Fibroblast of lung (primary cell): ENCODE measurements at places on chromosomes 4 and X. TPM values are rescaled to one million over a fixed set of nuclear protein-coding genes. Genes with fewer than 3 reads are reported as not detected.

DNA sequence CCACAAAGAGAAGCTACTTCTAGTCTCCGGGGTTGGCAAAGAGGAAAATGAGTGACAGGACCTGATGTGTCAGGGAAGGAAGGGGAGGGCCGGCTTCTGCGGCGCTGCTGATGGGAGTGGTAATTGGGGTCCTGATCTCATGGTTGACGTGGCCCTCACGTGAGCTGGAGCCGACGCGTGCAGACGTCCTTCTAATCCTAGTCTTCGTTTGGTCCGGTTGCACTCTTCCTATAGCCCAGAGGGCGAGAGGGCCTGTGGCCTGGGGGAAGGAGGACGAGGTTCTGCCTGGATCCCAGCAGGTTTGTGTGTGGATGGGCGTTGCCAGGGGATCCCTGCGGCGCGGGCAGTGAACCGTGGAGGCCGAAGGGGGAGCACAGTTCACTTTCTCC is at the start of gene ARMCX1:
Gene ARMCX1, plus strand, starts transcription at position 186 of the 389 bp plus-strand sequence. CDS start 2,384 bp downstream, outside the sequence.
- DNase-seq, result peak; percentile 74

DNA sequence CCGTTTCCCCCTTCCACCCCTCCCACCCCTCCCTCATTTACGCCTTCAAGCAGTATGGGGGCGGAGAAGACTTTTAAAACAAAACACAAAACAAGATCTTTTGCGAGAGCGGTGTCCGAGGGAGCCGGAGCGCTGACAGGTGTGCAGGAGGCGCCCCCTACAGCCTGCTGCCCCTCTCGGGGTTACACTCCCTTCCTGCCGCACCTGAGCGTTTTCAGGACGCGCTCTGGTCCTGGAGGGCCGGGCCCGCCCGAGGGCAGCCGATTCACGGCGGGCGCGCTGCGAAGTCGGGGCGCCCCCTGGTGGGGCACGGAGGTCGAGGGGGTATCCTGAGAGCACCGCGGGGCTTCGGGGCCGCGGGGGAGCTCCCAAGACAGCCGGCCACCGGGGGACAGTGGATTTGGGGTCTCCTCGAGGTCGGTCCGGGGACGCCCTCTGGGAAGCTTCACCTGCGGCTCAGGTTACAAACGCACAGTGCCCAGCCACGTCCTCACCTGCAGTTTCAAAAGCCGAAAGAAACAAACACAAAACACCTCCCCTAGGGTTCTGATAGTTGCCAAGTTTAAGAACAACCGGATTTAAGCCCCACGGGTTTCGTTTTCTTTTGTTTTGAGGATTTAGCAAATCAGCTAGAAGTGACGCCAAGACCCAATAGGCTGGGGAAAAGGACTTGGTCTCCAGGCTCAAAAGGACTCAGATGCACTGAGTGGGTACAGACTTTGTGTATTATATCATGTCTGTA is 8.0 kb upstream of the NEUROG2 start:
- DNase-seq, result no peak

DNA sequence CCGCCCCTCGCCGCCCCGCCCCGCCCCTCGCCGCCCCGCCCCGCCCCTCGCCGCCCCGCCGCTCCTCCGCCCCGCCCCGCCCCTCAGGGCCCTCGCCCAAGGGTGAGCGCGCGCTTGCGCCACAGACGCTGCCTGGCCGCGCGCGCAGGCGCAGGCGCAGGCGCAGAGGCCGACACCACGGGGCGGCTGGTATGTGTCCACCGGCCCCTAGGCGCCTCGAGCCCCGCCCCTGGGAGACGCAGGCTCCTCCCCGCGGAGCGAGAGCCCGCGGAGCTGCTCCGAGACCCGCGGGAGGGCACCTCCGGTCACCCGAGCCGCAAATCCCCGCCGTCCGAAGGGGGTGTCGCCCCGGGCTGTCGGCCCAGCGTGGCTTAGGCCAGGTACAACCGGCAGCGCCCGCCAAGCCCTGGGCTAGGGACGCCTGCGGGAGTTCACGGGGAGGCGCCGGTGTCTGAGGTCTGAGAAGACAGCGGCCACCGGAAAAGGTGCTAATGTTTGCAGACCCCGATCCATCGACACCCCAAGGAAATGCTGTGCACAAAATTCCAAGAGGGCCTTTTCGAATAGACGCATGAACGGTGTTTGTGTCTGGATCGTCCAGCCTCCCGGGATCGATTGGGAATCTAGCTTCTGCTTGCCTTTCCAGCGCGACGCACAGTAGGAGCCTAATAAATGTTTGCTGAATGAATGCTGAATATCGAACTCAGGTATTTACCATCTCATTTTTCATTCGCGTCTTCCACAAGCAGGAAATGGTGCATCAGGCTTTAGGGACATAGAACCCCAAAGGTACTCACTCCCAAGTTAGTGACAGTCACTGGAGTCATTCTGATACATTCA is 473 bp upstream of the CCNQ start:
- DNase-seq, result peak; percentile 77

GRCh38 chr4:40388239-40388638 is 53.1 kb downstream of the CHRNA9 start:
- DNase-seq, result no peak

GRCh38 chr4:126775485-126776106 is 857.2 kb upstream of the INTU start:
- DNase-seq, result no peak

GRCh38 chrX:134460862-134461220 is 876 bp downstream of the HPRT1 start:
- DNase-seq, result peak; percentile 11

DNA sequence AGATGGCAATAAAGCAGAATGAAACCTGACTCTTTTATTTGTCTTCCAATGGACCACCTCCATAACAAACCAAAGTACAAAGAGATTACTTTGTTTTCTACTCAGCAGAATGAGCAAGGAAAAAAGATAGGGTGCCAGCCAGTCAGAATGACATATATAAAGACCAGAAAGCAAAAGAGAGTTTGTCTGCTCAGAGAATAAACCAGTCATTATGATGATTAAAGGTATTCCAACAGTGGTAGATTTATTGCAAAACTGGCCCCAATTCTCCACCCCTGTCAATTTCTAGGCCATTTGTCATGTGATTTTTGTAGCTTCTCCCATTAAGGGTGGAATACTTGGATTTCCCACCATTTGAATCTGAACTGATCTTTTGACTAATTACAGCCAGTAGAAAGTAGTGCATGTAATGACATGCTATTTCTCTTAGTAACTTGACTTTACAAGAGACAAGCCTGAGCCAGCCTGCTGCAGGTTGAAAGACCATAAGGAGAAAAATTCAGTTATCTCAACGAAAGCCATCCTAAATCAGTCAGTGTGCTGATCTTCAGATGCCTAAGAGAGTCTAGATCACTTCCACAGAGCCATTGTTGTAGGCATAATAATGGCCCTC is 203.1 kb downstream of the EPHA5 start:
- DNase-seq, result no peak

DNA sequence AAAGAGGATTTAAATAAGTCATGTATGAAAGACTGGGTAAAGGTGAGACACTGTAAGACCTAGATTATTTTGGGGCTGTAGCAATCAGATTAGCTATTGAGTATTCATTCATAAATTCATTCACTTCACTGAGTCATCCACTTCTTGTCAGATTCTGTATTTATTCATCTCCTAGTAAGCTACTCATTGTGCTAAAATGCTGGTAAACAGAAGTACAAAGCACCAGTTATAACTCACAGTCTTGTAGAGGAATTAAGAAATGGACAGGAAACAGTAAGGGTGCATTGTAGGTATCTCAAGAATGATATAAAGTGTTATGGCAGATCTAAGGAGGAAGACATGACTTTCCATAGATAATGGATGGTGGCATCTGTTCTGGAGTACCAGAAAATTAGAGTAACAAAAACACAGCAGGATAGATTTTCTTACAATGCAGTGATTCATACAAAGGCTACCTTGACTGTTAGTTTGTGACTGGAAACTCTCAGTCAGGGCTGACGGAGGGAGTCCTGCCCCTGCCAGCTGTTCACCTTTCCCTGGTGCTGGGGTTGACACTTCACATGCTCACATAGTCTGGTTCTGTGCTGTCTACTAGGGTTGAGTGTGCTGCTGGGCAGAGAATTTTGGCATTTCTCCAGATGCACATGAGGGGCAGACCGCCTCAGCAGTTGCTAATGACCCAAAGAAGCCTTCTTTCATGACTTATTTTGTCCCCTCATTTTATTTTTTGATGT is 26.5 kb upstream of the HAND2 start:
- DNase-seq, result no peak

GRCh38 chr4:61580721-61581377 is 380.7 kb downstream of the ADGRL3 start:
- peak; percentile 13 for DNase-seq

DNA sequence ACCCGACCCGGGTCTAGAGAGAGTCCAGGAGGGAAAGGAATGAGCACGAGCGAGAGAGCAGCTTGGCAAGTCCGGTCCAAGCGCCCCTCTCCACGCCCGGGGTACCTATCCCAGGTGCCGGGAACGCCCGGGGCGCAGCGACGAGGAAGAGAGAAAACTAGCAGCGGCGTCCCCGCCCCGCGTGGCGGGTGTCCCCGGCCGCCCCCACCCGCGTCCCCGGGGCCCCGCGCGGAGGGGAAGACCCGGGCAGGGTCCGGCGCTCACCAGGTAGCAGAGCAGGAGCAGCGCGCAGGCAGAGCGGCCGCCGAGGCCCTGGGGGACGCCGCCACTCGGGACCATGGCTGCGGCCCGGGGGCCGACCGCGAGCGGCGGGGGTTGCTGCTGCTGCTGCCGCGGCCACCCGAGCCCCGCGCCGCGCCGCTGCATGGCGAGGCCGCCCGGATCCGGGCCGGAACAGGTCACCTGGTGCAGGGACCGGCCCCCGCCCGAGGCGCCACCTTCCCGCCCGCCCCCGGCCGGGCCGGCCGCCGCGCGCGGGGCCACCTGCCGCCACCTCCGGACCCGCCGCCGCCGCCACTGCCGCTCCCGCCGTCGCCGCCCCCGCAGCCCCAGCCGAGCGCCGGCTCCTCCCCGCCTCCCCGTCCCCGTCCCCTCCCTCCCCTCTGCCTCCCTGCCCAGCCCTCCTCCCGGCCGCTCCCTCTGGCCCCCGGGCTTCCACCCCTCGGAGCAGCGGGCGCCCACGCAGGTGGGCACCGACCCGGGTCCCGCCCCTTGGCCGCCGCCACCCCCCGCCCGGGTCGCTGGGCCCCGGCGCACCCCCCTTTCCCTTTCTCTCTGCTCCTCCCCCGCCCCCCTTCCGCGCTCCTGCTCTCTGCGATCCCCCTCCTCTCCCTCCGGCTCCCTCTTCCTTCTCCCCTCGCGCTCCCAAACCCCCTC is at the start of gene SEL1L3:
Gene SEL1L3, minus strand, starts transcription at position 578 of the 936 bp plus-strand sequence. Its CDS starts 152 bp downstream, at position 426.
- DNase-seq, result no peak

DNA sequence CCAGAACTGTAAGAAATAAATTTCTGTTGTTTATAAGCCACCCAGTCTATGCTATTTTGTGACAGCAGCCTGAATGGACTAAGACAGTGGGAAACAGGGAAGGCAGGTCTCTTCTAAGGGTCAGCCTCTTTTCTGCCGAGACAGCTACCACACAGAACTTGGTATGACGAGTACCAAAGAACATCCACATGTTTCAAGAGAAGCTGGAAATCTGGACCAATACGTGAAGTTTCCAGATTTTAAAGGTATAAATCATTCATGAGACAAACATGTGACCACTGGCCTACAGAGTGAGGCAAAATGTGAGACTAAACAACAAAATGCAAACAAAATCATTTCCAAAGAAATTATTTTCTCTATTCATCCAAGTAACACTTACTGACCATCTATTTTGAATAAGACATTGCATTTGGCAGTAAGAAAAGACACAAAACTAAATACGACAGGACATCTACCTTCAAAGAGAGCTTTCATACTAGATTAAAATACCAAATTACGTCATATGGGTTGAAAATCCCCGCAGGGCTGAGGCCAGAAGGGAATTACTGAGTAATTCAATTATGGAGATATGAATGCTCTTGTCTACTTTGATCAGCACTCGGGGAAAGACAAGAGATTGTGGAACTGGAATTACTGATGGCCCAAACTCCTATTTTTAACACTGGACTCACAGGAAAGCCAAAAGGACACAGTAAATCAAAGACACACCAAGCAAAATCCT is 7.2 kb downstream of the SCARB2 start:
- DNase-seq, result peak; percentile 20

DNA sequence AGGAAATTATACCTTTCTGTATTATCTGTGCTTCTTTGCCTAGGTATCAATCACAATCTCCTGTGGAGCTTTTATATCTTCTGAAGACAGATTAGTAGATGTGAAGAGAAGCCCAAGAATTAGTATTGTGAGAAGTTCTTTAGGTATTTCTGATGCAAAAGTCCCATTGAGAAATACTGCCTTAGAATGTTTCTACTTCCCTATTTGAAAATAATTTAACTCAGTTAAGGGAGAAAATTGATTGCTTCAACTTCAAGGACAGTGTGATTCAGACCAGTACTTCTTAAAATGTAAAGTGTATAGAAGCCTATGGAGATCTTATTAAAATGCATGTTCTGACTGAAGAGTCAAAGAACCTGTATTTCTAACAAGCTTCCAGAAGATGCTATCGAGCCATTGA is 9.0 kb downstream of the EIF1AX start:
- DNase-seq, result no peak

GRCh38 chrX:40772290-40772689 is 36.9 kb upstream of the MED14 start:
- DNase-seq, result peak; percentile 84

DNA sequence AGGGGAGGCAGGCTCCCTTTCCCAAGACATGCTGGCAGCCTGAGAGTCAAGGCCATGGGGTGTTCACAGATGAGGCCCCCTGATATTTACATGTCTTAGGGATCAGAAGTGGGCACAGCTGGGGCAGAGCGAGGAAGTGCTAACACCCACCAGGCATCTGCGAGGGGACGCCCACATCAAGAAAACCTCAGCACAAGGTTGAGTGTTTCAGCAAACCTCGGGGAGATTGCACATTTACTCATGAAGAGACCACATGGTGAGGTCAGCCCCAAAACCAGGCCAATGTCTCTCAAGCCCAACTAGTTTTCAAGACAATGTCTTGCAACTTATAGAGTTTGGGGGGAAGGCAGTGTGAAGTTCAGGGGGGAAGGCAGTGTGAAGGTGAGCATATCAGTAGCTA is 55.2 kb downstream of the CLNK start:
- no peak for DNase-seq

DNA sequence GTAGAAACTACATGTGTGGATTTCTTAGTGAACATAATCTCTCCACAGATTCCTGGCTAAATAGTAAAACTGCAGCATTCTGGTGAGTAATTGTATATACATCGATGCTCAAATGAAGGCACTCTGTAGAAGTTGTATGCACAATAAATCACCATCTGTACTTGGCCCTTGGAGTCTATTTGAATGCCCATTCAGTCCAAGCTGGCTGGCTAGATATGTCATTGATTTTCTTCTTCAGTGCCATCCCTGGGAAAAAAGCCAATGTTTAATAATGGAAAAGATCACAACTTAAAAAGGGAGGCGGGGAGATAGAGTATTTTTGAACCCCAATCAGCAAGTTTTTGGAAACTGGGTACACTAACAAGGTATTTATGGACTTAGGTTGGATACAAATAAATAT is 381.0 kb upstream of the TEX13C start:
- DNase-seq, result no peak

GRCh38 chr4:152255437-152255836 is 280.5 kb downstream of the FBXW7 start:
- peak; percentile 3 for DNase-seq

The TLR6 gene
- total RNA-seq, result 1.0 and 2.3 TPM in 2 replicates

The ZDHHC15 gene
- total RNA-seq, result 0.17 and 0.77 TPM in 2 replicates

The GPR101 gene
- total RNA-seq, result not detected in 2 replicates

The ZAR1 gene
- not detected in 2 replicates for total RNA-seq

The C4orf51 gene
- not detected in 2 replicates for total RNA-seq

The MAMLD1 gene
- total RNA-seq, result 0.77 and 3.6 TPM in 2 replicates

The FGA gene
- total RNA-seq, result not detected in 2 replicates

The NPNT gene
- 5.9 and 20.3 TPM in 2 replicates for total RNA-seq

The IBSP gene
- not detected in 2 replicates for total RNA-seq

The MAGEB1 gene
- total RNA-seq, result not detected in 2 replicates

The RAB33A gene
- 12.6 and 18.3 TPM in 2 replicates for total RNA-seq
